Fibroblast of skin of back (primary cell): ENCODE measurements at places on chromosomes 4 and X.

GRCh38 chr4:151659601-151660364, 101.0 kb downstream of the GATB start:
- DNase-seq = no peak

GRCh38 chr4:95073646-95074045, 315.9 kb downstream of the BMPR1B start:
- DNase-seq = no peak

- DNase-seq = no peak
Measured at GRCh38 chr4:123748806-123749205, 352.2 kb downstream of the SPRY1 start.

- DNase-seq = no peak
Measured at GRCh38 chrX:115957862-115958490, 212.6 kb upstream of the AGTR2 start.

DNA sequence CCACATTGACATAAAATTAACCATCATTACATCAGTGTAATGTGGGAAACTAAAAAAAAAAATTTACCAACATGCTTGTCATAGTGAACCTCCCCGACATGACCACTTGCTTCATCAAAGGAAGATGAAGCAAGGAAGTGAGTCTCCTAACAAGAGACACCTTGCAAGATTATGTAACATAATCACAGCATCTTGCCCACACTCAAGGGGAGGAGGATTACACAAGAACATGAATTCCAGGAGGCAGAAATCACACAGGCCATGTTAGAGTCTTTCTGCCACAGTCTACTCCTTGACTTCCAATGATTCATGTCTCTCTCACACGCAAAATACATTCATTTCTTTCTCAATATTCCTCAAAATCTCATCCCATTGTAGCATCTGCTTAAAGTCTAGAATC, 93.3 kb downstream of the AKAP4 start:
- DNase-seq = no peak

GRCh38 chr4:169756971-169757574, 671 bp downstream of the HPF1 start:
- no peak for DNase-seq

DNA sequence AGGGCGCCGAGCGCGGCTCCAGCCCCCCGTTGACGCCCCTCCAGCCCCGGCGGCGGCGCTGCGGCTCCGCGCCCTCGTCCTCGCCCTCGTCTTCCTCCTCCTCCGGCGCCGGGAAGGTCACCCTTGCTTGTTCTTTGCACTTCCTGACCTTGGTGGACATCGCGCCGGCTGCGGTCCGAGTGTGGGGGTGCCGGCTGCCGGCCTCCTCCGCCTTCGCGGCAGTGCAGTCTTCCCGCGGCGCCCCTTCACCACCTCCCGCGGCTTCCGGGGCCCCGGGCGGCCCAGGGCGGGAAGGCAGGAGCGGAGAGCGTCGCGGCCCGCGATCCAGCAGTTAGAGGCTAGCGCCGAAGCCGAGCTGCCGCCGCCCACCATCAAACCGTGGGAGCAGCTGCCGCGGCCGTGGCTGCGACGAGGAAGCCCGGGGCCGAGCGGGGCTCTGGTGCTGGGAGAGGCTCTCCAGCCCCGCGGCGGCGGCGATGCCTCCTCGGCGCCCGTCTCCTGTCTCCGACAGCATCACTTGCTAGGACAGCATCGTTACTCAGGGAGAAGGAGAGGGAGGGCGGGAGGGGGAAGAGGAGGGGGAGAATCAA, at the start of gene TRPC3:
Gene TRPC3, minus strand, starts transcription at position 540 of the 590 bp plus-strand sequence. Its CDS starts 380 bp downstream, at position 160.
- peak; percentile 32 for DNase-seq

- no peak for DNase-seq
Measured at GRCh38 chr4:180234730-180235129, 2008.5 kb upstream of the TENM3 start.

DNA sequence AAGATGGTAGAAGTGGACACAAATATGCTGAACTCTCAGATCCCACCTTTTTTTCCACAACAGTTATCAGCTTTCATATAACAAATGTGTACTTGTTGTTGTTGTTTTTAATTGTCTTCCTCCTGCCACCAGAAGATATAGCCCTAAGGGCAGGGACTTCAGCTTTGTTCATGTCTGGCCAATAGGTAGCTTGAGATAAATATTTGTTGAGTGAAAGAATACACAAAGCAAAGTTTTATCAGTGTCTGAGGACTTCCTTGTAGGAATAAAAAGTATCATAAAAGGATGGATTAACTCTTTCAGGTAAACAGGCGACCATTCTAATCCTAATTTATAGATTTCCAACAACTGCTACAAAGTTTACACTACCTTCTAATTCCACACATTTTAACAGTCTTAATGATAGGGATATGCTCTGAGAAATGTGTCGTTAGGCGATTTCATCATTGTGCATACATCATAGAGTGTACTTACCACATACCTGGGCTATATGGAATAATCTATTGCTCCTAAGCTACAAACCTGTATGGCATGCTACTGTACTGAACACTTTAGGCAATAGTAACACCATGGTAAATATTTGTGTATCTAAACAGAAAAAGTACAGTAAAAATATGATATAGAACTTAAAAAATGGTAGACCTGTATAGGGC, 186.1 kb downstream of the ATOH1 start:
- DNase-seq = no peak

GRCh38 chrX:1519022-1519497, 17.9 kb downstream of the P2RY8 start:
- no peak for DNase-seq

DNA sequence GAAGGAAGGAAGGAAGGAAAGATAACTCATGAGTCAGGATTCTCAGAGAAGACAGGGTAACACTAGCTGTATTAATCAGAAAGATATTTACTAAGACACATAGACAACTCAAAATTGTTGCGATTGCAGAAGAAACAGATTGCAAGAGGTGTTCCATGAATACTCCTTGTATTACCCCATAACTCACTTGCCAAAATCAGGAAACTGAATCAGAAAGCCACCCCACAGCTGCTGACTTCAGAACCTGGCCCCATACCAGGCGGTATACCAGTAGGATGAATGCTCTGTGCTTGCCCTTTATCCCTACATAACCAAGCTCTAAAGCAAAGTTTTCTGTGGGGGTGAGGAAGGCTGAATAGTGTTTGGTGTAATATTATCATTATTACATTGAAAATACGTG, 468.5 kb downstream of the IQCM start:
- no peak for DNase-seq

DNA sequence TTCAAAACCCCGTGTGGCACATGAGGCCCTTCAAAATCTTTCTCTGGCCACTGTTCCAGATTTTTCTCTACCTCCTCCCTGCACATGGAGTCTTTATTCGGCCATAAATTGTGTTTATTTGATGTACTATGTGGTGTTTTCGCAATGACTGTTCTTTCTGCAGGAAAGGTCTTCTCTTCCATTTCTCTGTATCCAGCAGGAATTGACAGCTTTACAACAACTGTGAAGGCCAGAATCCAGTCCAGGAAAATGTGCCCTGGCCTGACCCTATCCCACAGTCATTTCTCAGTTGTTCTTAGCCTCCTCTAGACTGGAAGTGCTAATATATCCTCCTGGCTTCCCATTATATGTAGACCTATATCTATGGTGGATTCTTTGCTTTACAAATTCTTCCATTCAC, 191.4 kb downstream of the COL25A1 start:
- no peak for DNase-seq

DNA sequence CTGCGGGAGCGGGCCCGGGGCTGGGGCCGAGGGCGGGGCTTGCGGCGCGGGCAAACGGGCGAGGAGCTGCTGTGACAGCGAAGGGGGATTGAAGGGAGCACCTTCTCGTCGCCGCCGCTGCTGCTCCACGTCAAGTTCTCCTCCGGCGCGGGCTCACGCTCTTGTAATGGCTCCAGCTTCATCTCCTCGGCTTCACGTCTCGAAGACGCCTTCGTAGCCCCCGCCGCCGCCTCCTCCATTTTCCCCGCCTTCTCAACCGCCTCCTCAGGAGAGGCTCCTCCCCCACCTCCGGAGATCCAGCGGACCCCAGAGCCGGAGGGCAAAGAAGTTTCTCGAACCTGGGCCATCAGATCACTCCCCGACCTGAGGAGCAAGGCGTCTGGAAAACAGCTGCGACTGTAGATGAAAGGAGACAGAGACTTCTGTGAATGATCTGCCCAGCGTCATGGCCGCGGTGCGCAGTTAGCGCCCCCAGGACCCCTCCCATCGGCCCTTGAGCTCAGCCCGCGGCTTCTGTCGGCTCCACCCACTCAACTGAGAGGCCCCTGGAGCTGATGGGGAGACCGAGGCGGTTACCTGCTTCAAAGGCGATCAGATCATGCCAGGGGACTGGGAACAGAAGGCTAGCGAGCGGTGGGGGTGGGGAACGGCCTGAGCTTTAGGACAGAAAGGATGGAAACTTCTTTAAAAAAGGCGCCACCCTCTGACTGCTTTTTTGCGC, 895 bp downstream of the USP51 start:
- DNase-seq = peak; percentile 55

DNA sequence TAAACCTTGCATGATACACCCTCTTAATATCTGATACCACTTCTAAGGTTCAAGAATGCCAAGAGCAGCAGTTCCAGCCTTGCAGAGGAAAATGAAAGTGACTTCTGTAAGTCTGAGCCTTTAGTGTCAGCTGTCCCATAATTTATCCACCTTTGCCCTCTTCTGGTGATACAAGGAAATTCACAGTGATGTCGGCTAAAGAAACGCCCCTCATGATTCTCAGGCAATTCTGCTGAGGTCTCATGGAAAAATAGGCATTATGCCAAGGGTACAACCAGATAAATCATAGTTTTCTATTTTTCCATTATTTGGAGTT, 172.2 kb upstream of the CXCL13 start:
- peak; percentile 46 for DNase-seq

DNA sequence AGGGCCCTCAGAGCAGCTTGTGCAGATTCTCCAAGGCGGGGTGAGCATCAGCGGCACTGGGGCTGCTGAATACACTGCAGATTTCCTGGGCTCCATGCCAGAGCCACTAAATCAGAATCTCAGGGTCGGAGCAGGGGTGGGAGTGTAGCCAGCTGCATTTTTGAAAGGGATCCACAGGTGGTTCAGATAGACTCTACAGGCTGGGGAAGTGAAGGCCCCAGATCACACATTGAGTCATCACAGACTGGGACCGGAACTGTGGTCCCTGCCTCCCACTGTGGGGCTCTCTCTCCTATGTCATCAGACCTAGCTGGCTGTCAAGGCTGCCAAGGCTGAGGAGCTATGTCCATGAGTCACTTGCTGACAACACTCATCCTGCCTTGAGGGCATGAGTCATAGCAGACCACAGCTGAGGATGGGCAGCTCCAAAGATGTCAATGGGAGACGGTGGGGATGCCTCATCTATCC, 162.3 kb upstream of the MAMLD1 start:
- DNase-seq = peak; percentile 99

GRCh38 chr4:13537832-13538177, 6.5 kb downstream of the NKX3-2 start:
- no peak for DNase-seq

- no peak for DNase-seq
Measured at GRCh38 chr4:144778364-144778763, 132.4 kb downstream of the HHIP start.

DNA sequence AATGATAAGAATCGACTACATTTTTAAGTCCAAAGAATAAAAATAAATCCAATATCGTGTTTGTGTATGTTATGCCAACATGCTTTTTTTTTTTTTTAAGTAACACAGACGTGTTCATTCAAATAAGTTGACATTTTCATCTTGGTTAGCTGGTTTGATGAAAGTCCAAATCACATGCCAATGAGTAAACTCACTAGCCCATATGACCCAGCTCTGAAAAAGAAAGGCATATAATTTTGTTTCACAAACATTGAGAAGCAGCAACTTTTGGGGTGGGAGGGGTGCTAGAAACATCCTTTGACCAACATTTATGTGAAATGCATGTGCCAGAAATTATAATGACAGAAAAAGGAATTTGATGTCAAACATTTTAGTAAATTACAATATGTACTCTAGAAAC, 61.6 kb upstream of the SPP1 start:
- DNase-seq = no peak

DNA sequence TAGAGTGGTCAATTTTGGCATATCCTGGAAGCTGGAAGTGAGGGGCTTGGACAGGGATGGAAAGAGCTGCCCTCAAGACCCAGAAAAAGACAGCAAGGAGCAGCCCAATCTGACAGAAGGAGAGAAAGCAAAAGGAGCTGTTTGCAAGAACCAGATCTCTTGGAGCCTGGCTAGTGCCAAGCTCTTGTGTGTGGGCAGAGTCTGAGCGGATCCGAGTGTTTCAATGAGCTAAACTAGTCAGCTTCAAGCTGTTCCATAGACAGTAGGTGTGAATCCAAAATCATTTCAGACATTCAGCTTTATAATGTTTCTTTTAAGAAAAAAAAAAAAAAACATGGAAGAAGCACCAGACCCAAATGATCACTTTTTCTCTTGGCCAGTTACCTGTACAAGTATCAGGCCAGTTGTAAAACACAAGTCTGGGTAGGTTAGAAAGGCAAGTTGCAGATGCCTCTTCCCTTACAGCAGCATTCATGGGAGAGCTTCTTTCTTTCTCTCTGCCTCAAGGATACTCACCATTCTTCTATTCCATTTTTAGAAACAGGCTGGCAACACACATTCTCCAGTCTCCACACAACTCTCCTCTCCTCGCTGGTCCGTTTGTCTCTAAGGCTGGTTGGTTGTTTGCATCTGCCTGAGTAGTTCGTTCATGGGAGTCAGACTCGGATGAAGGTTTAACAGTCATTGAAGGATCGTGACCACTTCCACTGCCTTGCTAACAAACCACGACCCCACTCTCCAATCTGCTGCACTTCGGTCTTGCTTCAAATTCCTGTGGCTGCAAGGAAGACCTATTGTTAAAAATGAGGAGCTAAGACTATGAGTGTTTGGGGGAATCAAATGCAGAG, 105.2 kb upstream of the GATB start:
- no peak for DNase-seq

DNA sequence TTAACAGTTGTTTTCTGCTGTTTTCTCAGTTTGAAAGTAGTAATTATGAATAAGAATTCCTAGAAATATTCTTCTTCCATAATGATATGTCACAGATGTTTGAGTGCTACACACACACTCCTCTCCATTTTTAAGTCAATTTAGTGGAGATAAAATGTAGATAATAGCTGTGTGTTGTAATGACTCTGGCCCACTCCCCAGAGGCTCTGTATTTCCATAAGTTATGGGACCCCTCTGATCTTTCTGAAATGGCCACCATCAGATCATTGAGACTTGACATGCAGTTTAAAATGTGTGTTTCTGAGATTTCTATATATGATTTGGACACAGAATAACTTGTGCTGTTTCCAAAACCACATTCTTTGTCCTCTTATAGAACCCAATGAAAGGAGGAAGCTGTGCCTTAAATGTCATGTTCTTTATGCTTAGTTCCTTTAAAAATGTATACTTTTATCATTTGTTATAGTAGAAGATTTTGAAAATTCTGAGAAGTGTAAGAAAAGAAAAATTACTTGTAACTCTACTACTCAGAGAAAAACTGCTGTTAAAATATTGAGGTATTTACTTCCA, 46.4 kb downstream of the GAB1 start:
- DNase-seq = no peak

- no peak for DNase-seq
Measured at GRCh38 chr4:109925396-109925795, 12.7 kb downstream of the EGF start.

DNA sequence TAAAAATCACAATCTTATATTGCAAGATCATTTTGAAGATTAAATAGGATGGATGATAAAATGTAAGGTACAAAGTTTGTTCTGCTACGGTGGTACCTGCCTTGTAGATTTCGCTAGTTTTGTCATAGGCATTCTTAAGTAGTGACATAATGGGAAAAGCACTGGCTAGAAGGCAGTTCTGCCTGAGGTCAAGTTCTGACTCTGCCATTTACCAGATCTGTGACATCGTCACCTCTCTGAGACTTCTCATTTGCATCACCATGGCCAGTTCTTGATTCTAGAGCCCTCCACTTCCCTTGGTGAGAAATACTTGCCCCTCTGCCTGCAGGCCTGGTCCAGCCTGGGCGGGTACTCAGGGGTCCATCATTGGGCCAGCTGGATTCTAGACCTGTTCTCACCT, 85.2 kb downstream of the HS3ST1 start:
- DNase-seq = no peak
